ENCODE measurements at places on chromosomes 7 and 10. TPM values are rescaled to one million over a fixed set of nuclear protein-coding genes. Genes with fewer than 3 reads are reported as not detected.

- H3K27ac ChIP-seq: no peak overlapping the region
- no peaks in the 10 kb centered on the region for H3K27me3 ChIP-seq
- DNase-seq: no peak
- H3K4me1 ChIP-seq: no peaks in the 10 kb centered on the region
- H3K36me3 ChIP-seq: no peaks in the 10 kb centered on the region
Observed at GRCh38 chr7:82141427-82141826, 302.1 kb downstream of the CACNA2D1 start.

- no peaks in the 10 kb centered on the region for H3K4me1 ChIP-seq
- no peak overlapping the region for H3K4me3 ChIP-seq
- no peaks in the 10 kb centered on the region for H3K36me3 ChIP-seq
- no peak for DNase-seq
Observed at GRCh38 chr10:47415520-47416304, 31.6 kb upstream of the ZNF488 start.

- no peaks in the 10 kb centered on the region for H3K27me3 ChIP-seq
- H3K36me3 ChIP-seq: no peaks in the 10 kb centered on the region
- peaks cover 6% of the 10 kb centered on the region for H3K4me1 ChIP-seq
- no peak overlapping the region for H3K27ac ChIP-seq
- no peak for DNase-seq
Observed at GRCh38 chr10:88159127-88159829, 295.9 kb downstream of the PTEN start.

Gene DMTF1
- total RNA-seq: 264 TPM

Gene CDHR1
- 1.7 TPM for total RNA-seq

DNA sequence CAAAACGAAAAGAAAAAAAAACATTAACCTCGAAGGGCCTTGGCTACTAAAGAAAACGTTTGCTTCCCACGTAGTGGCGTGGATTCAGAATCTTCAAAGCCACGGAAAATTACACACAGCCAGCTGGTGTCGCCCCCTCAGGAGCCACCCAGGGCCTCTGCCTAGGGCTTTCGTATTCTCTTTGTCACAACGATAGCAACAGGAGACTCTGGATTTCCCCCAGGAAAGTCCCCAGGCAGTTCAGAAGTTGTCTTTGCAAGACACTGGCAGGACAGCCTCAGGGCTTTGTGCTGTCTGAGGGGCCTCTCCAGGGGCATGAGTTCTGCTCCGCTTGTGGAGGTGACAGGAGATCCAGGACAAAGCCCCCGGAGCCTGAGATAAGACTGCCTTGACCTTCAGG, 150.2 kb upstream of the INSYN2A start:
- no peaks in the 10 kb centered on the region for H3K36me3 ChIP-seq
- DNase-seq: no peak
- no peak overlapping the region for H3K4me3 ChIP-seq
- no peaks in the 10 kb centered on the region for H3K4me1 ChIP-seq
- no peak overlapping the region for H3K27ac ChIP-seq

DNA sequence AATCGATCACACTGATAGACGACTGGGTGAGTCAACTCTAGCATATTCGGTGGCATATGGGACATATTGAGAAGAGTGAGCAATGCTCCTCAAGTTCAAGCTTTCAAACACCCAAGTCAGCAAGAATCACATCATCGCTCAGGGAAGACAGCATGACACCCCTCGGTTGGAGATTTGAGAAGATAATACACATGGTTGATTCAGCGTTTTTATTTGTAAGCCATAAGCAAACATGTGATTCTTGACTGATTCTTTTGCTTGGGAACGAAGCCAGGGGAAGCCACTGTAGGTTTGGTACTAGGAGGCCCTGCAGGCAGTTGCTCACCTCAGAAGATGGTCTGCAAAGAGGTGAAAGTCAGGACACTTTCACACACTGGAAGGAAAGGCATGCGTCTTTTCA, 12.6 kb downstream of the UCMA start:
- H3K27ac ChIP-seq: no peak overlapping the region
- H3K36me3 ChIP-seq: no peaks in the 10 kb centered on the region
- no peaks in the 10 kb centered on the region for H3K4me1 ChIP-seq
- H3K27me3 ChIP-seq: no peaks in the 10 kb centered on the region
- H3K4me3 ChIP-seq: no peak overlapping the region
- no peak for DNase-seq
